ENCODE measurements at places on chromosomes 12 and 14.

GRCh38 chr14:43803076-43803689, 703.9 kb downstream of the FSCB start:
- no peak for DNase-seq

GRCh38 chr12:38872561-38872960, 32.8 kb downstream of the CPNE8 start:
- no peak for DNase-seq

DNA sequence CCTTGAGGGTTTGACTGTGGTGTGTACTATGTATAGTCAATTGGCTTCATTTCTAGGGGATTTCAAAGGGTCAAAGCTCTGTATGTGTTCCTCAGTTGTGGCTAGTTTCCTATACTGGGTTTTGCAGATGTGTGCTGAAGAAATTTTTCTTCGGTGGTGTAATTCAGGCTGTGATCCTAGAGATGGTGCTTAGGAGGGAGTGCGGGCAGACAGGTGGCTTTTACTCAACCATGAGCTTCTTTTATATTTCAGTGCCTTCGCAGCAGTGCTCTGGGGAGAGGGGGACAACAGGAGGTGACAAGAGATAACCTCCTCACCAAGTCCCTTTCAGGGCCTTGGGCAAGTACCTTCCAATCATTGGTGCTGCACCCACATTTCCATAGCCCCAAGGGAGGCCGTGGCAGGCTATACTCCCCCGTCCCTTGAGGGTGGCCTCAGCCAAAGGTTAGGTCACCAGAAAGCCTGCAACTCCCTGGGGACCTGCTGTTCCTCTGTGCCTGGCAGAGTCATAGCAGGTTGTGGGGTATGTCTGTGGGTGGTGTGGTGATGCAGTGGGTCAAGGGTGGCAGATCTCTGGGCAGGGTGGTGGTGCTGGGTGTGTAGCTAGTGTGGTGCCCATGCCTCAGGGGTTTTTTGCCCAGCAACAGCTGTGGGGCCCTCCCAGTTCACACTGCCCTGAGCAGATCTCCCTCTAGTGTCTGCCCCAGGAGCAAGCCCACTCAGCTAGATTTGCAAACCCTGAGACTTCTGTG, 37.0 kb upstream of the TMX1 start:
- DNase-seq: no peak

GRCh38 chr14:22251090-22251489, 337.9 kb downstream of the DAD1 start:
- DNase-seq: no peak

- no peak for DNase-seq
Measured at GRCh38 chr12:120933786-120934185, 29.6 kb upstream of the SPPL3 start.

GRCh38 chr14:47278233-47278842, 397.1 kb downstream of the MDGA2 start:
- DNase-seq: no peak

GRCh38 chr14:105375635-105376057, 22.7 kb upstream of the TEX22 start:
- DNase-seq: no peak

DNA sequence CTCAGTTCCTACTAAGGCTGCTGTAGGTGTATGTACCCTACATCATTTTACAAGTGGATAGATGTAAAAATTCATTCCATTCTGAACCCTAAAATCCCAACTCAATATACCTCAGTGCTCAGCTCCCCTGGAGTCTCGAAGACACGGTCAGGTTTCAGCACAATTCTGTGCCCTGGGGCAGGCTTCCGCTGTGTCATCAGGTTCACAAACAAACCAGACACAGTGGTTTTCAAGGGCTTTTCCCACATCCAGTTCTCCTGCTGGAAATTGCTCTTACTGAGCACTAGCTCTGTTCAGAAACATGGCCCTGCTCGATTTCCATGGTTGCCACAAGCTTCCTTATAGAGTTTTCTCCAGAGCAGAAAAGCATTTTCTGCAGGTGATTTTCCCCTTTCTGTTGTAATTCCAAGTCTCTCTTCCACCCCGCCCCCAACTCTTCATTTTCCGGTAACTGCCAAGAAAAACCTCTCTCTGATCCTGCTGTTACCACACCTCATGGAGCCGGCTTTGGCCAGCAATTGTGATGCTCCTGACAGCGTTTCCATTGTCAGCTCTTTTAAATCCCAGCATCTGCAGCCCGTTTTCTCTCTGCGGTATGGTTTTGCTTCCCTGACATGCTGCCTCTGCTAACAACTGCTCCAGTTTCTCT, 483.0 kb upstream of the CCDC196 start:
- DNase-seq: no peak

DNA sequence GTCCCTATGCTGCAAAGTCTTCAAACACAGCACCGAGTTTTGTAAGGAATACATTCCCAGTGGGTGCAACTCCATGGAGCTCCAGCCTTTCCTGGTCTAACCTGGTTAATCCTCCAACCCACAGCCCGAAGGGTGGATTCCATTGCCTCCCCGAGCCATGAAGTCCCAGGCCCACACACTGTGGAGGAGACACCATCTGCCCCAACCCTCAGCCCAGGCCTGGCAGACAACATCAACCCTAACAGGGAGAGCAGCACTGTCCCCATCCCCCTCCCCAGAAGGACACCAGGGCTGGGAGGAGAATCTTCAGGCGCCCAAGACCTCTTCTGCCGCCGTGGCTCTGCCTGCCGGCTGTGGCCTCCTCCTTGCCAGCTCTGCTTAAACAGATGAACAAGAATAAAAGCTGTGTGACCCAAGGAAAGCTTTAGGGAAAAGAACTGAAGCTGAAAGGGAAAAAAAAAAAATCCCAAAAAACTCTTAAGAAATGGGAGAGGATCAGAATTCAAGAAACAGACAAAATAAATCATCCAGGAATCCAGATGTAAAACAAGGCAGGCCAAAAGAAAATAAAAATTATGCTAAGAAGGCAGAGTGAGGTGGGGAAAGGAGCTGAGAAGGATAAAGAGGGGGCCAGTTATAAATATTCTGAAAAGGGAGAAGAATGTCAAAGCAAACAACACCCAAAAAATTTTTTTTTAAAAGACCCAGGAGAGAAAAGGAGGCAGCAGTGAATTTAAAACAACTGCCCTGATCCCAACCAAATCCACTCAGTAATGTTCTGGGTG, 16.0 kb upstream of the ZFP36L1 start:
- no peak for DNase-seq

DNA sequence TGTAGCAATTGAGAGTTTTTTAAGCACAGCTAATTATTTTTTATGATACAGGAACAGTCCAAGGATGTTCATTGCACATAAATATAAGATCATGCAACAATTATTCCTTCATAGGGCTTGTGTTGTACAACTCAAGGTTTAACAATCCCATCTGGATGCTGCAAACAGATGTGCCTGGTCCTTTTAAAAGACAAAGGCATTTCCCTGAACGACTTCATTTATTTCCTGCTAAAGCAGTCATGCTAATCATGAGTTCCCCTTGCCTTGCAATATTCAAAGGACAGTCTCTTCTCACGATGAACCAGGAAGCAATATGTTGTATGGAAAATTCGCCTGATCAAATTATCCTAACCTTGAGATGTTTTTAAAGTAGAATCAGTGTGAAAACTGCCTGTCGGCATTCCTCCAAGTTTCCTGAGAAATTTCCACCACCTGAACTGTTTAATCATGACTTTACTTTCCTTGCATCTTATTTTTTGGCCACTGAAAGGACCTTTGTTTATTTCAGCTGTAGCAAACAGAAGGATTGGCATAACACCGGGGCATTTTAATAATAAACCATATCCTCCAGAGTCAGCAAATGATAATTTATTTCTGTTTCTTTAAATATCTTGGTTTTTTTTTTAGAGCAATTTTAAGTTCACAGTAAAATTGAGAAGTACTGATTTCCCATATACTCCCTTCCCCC, 33.9 kb upstream of the TSPAN8 start:
- DNase-seq: no peak

DNA sequence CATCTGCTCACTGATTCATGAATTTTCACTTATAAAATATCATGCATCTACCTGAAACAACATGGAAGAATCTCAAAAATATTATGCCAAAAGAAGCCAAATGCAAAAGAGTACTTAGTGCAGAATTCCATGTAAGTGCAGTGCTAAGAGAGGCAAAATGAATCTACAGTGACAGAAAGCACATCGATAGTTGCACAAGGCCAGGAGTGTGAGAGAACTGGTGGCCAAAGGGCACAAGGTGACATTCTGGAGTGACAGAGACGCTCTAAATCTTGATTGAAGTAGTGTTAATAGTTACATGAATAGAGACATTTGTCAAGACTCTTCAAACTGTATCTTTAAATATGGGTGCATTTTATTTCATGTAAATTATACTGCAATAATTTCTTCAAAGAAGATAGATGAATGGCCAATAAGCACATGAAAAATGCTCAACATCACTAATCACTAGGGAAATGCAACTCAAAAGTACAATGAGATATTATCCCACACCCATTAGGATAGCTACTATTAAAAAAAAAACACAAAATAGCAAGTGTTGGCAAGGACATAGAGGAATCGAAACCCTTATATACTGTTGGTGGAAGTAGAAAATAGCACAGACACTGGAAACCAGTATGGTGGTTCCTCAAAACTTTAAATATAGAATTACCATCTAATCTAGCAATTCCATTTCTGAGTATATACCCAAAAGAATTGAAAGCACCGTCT, 71.7 kb upstream of the KICS2 start:
- no peak for DNase-seq

DNA sequence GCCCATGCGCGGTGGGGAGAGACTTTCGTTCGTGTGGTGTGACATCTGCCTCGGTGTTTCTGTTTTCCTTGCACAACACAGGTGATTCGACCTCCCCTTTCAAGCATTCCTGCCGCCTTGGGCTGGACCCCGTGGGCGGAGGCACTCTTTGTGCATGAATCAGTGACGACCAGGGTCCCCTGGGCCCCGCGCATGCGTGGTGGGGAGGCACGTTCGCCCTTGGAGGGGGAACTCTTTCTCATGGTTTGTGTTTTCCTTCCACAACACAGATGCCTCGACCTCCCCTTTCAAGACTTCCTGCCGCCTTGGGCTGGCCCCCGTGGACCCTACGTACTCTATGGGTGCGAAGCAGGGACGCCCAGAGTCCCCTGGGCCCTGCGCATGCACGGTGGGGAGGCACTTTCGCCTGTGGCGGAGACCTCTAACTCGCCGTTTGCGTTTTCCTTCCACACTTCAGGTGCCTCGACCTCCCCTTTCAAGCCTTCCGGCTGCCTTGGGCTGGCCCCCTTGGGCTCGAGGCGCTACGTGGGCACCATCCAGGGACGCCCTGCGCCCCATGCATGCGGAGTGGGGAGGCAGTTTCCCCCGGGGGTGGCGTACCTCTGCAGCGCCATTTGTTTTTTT, 340.9 kb downstream of the ALG10 start:
- DNase-seq: no peak

DNA sequence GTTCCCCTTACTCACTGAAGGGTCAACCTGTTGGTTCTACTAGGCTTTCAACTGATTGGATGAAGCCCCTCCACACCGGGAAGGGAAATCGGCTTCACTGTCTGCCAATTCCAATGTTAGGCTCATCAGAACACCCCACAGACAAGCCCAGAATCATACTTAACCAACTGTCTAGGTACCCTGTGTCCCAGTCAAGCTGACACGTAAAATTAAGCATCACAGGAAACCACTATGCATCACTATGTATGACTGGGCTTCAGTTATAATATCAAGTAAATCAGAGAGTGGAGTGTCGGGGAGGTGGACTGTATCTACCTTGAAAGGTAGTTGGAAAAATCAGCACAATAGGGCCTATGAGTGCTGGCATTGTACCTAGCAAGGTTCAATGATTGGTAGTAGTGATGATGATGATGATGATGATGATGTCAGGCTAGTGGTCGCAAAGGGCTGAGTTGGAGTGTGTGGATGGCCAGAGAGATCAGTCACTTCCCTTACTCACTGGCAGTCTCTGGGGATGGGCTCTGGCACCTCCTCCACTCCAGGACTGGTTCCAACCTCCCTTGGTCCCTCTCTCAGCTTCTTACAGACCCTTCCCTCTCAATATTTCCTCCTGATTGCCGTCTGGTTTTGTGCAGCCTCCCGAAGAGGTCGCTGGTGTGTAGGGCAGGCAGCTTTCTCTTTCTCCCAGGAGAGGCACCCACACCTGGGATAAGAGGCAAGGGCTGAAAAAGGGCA, 3.3 kb upstream of the ATG101 start:
- DNase-seq: no peak
